ENCODE measurements at places on chromosomes 12 and 14. TPM values are rescaled to one million over a fixed set of nuclear protein-coding genes. Genes with fewer than 3 reads are reported as not detected.

DNA sequence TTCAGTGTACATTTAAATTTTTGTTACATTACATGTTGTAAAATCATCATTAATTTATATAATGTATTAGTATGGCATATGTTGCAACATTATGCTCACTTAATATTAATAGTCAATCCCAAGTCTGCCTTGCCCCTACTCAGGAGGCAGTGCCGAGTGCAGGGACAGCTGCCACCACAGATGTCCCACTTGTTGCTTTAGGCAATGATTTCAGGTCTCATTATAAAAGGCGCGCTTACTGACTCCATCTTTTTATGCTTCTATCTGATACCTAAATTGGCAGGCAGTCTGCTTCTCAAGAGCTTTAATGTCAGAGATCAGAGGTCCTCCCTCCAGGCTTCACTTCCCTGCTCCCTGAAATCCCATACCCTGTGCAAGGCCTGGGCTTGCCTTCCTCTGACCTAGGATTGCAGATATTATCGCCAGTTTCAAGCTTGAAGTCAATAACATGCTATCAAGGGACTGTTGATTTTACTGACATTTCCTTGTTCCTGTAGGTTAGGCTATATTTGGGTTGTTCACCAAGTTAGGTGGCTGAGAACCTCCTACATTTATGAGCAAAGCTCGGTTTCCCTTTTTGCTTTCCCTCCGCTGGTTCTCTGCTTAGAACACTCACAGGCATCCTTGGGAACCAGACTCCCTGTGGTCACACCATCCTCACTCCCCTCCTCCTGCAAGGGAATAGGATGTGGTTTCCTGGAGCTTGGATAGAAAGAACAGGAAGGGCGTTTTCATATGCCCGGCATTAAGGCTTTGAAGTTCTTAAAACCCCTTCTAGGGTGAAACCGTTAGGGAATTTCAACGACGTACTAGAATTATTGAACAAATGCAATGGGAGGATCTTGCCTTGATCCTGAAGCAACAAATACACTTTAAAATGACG lies 208.4 kb upstream of the FKBP4 start:
- no peak for DNase-seq

GRCh38 chr14:67998834-67999233 lies 179.3 kb downstream of the RAD51B start:
- no peak for DNase-seq

Gene TUNAR
- total RNA-seq, result 0.40 TPM

Gene MGP
- not detected for total RNA-seq

Gene KRT80
- not detected for total RNA-seq

Gene SERPINA12
- total RNA-seq, result not detected

Gene DNAH10
- total RNA-seq, result 0.32 TPM

- DNase-seq, result no peak
These were observed 20.8 kb downstream of the TRAFD1 start for GRCh38 chr12:112146123-112146522.

DNA sequence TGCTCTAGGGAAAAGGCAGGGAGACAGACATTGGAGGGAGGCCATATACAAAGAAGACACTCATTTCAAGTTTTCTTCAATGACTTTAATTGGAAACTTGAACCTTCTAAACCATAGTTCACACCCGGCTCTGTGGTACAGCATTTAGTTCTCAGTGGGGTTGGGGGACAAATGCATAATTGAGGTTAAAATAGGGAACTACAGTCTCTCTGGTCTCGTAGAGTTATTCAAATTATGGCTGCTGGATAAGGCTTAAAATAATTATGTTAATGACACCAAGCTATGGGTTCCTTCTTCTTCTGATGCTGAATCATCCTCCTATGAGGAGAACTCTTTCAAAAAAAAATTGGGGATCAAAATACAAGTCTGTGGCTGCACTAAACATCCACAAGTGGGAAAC lies 3.8 kb upstream of the RPAP3 start:
- no peak for DNase-seq

Gene SAMD15
- total RNA-seq, result 1.00 TPM

DNA sequence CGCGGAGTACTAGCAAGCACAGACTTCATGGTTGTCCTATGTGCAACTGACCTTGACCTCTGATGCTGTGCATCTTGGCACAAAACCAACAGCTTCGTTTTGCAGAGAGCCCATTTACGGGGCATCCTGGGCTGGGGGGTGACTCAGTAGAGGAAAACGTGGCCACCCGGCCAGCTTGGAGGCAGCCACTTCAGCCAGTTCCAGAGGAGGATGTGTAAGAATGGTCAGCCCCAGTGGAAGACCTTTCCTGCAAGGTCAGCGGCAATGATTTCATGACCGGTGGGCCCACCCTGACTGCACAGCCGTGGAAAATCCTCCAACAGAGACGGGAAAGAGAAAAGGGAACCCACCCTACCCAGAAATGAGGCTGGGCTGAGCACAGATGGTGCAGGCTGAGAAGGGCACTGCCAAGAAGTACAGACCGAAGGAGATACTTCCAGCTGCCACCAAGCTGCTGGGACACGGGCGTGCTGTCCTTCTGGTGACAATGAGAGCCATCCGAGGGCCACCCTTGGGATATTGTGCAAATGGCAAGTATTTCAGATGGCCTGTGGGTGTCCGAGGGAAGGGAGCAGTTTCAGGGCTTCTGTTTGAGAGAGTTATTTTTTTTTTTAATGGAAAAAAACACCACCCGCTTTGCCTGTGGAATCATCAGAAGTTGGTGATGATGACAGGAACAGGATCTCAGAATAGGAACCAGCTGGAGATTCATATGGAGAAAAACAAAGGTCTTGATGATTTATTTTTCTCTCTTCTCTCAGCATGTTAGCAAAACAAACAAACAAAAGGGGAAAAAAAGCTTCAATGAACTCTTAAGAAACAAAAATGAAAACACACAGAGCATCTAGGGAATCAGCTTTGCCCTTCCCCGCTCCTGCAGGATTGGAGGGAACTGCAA lies 120.2 kb upstream of the RFLNA start:
- DNase-seq, result no peak

- DNase-seq, result no peak
These were observed 99.1 kb upstream of the CCND2 start for GRCh38 chr12:4174417-4174816.

- DNase-seq, result peak; percentile 29
These were observed 594 bp upstream of the CEP170B start for GRCh38 chr14:104864267-104865080.

Gene TCL1B
- total RNA-seq, result 1.2 TPM

Gene CLEC4A
- 1.3 TPM for total RNA-seq

Gene SLC5A8
- not detected for total RNA-seq

Gene LRIG3
- total RNA-seq, result not detected

DNA sequence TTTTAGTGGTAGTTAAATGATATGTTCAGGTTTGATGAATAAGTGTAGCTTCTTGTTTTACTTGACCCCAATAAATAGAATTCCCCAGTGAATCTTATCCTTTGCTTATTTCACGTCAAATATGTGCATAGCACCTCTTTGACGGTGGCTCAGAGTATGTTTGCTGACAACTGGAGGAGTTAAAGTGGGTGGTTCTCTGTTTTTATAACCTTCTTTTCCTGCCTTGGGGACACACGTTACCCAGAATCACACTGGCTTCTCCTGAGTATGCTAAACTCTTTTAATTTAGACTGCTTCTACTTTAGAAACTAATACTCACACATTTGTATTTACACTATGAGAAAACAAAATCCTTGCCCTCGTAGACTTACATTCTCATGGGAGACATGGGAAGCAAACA lies 62.3 kb downstream of the TMTC2 start:
- DNase-seq, result no peak

Gene ZDHHC22
- not detected for total RNA-seq

Measured in activated B cell treated with CpG ODN at 0.5 μM for 24 hours (primary cell).